Umbilical cord (tissue), 2 donors: ENCODE measurements at places on chromosomes 1 and 21. TPM values are rescaled to one million over a fixed set of nuclear protein-coding genes. Genes with fewer than 3 reads are reported as not detected.

RGS8 gene
- 5.3 TPM for total RNA-seq

GRCh38 chr1:44911026-44911425, 68.0 kb upstream of the PTCH2 start:
- DNase-seq = no peak

GRCh38 chr1:230495891-230496385, 69.8 kb upstream of the PGBD5 start:
- no peak for DNase-seq

REG4 gene
- 0.48 TPM for total RNA-seq

DNA sequence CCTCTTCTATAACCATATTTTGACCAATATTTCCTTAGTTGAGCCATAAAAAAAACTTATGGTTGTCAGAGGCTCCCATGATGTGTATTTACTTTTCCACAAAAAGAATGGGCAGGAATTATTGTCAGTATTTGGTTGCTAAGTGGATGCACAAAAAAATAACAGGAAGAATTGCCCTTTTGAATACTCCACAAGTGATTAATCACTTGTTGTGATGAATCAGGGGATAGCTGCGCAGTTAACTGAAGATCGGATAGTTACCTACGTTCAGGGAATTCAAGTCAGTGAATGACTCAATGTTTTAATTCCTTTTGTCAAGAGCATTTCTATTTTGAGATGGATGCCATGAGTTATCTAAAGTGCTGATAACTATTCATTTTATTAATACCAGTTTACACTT, 785.2 kb upstream of the B3GALT2 start:
- no peak for DNase-seq

DNA sequence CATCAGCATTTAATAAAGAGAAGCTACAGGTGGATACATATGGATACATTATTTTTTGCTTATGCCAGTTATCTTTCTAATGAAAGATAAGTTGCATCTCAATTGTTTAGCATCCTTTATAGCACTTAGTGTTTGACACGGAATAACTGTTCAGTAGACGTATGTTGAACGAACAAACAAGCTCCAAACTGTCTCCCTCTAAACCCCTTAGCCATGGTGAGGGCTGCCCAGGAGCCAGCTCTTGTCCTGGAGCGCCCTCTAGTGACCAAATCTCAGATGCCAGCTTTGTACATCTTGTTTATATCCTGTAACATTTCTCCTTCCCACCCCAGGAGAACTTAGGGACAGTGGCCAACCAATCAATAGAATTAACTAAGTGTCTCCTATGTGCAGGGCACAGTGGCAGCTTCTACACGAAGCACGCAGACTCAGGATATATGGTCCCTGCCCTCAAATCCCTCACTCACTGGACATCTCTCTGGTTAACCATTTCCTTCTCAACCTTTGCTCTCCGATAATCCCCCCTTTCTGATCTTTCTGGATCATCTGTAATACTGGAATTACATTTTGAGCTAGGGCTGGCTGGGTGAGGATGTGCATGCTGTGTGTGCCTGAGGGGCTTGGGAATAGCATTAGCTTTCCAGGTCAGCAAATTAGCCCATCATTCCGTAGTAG, 22.9 kb downstream of the KCNA10 start:
- DNase-seq = peak; percentile 82

- DNase-seq = peak; percentile 33
Observed at GRCh38 chr1:209755926-209756614, at the start of gene TRAF3IP3. TSS of gene TRAF3IP3 (plus strand) at chr1:209756053. CDS start at chr1:209760040, 3,987 bp downstream.

LCK gene
- total RNA-seq = 0.96 TPM
